ENCODE measurements at places on chromosomes 12 and 14.

DNA sequence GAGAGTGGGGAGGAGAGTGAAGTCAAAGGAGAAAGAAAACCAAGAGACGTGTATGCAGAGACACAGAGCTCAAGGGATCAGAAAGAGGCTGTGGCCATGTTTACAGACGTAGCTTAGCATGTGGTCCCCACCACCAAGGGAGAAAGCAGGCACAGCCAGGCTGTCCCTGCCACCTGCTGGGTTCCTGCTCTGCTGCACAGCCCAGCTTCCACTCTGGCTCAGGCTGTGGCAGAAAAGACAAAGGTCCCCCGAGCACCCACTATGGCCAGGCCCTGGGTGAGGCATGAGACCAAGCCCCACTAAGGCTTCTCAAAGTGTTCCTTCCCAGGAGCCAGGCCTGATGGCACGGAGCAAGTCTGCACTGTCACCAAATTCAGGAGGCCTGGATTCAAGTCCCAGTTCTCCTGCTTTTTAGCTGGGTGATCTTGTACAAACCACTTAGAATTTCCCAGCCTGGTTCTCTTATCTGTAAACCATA, 25.9 kb upstream of the COL2A1 start:
- no peak for DNase-seq

DNA sequence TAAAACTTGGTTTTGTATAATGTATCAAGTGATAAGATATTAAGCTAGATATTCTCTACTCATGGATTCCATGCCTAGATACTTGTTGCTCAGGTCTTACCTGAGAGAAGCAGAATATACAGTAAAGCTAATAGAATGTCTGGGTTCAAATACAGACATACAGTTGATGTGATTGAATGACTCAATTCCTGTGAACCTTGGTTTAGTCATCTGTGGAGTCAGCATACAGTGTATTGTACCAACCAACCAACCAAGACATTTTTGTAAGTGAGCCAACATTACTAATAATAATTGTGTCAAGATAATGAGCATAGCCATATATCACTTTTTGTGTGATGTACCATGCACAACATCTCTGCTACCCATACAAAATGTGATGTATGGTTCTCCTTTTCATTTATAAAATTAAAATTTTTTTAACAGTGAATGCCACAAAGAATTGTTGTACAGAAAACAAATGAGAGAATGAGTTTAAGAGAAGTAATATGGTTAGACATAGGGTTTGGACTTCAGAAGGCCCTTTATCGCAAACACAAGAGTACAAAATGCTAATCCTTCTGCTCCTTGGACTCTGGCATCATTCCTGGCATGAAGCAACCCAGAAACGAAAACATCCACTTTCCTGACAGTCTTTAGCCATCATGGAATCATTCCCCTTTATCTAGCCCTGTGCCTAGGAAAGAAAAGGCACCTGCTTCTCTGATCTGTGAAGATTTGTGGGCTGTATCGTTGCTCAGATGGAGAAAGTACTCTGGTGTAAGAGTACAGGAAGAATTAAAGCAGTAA, 977.2 kb upstream of the USP15 start:
- DNase-seq = no peak

GRCh38 chr12:54197431-54197909, 8.7 kb upstream of the SMUG1 start:
- DNase-seq = no peak

GRCh38 chr14:80523518-80524117, 312.3 kb upstream of the DIO2 start:
- no peak for DNase-seq

- no peak for DNase-seq
Measured at GRCh38 chr14:101174980-101175606, 271.6 kb upstream of the RTL1 start.

GRCh38 chr12:68611806-68612160, 1.1 kb downstream of the RAP1B start:
- no peak for DNase-seq

DNA sequence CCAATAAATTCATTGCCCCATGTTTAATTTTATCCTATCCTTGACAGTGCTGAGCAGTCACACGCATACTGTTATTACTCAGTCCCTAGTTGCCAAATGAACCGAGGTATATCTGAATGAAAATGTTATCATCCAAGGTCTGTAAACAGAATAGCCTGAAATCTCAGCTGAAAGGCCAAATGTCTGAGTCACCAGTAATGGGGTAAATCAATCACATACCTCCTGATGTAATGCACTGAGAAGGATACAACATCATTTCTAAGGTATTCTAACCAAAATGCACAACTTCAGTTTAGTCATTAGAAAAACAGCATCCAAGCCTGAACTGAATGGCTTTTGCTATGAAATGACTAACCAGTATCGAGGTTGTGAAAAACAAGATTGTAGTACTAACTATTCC, 228.6 kb downstream of the DPF3 start:
- DNase-seq = no peak

DNA sequence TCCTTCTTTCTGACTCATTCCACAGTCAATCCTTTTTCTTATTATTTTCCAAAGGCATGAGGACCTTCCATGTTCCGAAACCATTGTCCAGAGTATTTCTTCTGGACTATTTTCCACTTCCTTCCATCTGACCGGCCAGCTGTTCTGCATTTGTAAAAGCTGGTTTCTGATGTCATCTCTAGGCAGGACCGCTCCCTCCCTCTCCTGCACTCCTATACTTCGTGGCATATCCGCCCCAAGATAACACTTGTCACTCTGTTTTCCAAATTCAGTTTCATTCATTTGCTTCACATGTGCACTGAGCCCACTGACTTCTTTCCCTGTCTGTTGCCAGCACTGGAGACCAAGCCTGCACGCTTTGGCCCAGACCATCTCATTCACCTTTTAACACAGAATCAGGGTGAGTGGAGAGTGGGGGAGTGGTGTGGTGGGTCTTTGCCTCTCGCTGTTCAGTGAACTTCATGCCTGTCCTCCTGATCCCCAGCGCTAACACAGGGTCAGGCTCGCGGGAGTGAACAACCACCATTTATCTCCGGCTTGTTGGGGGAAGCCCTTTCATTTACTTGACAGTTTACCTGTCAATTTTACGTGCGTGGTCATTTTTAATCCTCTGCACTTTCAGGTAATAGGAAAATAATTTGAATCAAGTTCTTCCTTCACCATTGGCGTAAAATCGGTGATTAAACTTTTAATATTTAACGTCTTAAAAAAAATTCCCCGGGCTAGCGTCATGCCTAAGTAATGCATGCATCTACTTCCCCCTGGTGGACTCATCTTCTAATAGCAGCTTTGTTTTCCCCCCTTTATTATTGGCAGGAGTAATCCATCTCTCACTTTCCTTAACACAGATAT, 52.5 kb downstream of the C12orf75 start:
- DNase-seq = peak; percentile 7

DNA sequence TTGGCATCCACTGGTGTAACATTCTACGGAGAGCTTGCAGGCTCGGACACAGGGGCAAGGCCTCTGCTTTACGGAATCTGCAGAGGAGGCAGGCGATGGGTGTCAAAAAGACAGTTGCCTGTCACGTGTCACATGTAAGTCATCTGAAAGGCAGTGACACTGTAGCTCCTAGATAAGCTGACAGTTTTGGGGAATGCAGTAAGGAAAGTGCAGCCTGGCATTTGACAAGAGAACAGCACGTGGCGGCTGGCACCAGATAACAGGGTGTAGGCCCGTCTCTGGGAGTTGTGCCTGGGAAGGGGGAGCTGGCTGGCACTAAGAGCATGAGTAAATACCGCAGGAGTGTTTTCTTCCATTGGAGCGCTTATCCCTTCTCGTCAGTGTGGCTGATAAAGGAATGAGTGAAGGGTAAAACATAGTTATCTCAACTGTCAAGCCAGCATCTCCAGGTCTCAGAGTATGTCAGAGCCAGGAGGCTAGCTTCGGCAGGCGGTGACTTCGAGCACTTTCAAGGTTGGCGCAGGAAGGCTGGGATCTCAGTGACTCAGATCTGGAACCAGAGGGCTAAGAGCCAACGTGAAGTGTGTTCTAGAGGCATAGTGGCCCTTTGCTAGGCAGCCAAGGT, 26.1 kb downstream of the ADCK1 start:
- no peak for DNase-seq

- no peak for DNase-seq
Measured at GRCh38 chr14:83085136-83085535, 1551.5 kb upstream of the SEL1L start.

DNA sequence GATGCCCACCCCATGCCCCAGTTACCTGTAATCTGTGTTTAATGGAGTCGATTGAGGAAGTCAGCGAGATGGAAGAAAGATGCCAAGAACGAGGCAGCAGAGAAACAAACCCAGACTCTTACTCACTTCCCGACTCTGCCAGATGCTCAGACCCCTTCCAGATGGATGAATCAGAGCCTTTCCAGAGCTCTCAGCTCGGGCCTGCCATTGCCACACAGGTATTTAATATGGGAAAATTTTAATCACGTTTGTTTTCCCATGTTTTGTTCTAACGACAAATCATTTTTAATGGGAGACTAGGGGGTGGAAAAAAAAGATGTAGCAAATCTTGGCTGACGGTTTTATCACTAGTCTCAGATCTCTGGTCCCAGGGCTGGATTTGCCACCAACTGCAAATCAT, 72.5 kb upstream of the SRRM4 start:
- no peak for DNase-seq

DNA sequence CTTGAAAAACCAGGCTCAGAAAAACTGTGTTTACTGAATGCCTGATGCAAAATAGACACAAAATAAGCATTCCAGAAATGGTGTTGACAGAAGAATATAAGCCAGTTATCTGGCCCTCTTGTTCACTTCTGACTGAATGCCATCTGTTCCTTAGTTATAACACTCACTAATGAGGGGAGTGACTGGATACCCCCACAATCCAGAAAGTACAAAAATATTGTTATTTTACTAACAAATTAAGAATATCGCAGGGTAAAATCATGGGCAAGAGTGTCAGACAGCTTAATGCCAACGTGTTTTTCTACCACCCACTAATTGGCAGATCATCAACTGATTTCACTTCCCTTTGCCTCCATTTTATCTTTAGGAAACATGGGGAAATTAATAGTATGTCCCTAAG, 477.3 kb upstream of the FLRT2 start:
- DNase-seq = no peak

DNA sequence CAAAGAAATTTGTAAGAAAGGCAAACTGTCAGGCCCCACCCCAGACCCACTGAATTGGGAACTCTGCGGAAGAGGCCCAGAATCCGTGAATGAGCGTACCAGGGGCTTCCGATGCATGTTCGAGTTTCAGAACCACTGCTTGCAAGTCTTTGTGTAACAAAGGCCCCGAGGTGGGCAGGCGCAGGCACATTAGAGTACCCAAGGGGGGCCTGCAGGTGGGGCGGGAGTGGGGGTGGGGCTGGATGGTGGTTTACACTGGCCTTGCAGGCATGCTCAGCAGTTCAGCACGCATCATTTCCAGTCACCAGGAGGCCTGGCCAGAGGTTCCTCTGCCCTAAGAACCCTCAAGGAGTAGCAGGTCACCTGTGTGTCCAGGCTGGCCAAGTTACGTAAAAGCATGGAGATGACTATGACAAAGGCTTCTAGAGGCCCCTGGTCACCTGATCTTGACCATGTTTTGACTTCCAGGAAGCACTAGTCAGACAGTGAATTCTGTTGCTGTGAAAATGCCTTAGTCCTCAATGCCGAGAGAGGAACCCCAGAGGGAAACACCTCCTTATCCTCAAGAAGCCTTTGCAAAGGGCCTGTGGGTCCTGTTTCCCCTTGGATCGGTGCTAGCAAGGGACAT, 33.2 kb upstream of the IRF2BPL start:
- no peak for DNase-seq

DNA sequence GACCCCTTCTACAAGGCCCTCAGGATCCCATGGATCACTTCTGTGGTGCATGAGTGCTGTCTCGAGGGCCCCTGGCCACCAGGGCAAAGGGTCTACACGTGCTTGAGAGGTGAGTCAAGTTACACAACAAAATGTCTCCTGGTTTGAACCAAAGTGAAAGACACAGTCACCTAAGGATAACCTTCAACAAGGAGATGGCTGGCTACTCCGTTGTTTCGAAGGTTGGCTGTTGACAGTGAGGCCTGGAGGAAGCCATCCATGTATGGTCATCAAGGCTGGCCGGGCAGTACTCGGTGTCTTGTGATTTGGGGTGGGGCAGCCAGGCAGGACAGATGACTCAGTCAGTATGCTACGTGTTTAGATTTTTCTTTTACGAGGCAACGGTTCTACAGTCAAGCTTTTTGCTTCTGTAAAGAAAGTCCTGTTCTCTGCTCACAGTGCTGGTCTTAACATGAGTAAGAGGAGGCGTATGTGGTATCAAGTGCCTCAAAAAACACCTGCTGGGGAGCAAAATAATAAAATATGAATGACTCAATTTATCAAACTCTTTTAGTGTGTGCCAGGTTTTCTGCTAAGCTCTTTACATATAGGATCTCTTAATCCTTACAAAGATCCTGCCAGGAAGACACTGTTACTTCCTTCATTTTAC, 18.0 kb upstream of the NT5DC3 start:
- no peak for DNase-seq

- DNase-seq = no peak
Measured at GRCh38 chr12:52280796-52281560, 6.5 kb downstream of the KRT86 start.

DNA sequence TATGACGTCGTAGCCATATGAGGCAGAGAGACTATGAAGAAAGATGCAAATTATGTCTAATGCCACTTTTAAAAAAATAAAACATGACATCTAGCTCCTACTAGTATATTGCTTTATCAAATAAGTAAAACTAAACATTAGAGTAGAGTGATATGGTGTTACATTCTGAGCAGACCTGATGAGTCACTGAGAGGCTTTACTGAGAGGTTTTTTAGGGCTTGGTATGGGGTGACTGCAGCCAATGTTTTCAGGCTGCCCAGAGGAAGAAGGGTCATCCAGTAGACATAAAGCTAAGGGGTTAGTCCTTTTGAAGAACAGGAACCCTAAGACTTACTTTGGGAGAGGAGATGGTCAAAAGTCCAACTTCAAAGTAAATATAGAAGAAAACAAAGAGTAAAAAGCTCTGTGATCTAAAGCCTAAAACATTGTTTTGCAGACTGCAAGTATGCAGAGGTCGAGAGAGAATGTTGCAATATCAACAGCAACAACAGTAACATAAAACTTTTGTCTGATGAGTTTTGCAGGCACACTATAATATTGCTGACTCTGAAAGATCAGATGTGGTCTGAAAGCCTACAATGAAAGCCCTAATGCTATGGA, 774.7 kb downstream of the TMTC2 start:
- DNase-seq = no peak

- DNase-seq = no peak
Measured at GRCh38 chr14:61102549-61103466, 121.8 kb downstream of the SLC38A6 start.

DNA sequence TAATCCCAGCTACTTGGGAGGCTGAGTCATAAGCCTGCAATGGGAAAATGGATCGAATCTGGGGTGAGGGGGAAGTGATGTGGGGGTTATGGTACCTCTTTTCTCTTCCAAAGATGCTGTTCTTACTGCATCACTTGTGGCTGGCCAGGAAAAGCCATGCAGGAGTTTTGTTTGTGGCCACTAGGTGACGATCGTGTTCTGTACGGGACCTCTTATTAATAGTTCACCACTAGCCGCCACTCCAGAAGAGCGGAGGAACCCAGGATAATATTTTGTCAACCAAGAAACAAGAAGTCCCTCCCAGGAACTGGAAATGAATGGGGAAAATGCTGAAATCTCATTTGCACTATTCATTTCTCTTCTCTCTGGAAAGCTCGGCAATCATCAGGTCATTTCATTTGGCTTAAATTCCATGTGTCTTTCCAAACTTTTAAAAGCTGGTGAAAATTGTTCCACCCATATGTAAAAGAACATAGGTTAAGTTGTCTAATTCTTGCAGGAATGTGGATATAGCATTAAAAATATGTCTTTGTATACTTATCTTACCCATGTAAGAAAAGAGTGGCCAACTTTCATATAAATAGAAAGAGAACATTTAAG, 8.9 kb downstream of the GPR65 start:
- DNase-seq = peak; percentile 20
